ENCODE measurements at places on chromosomes 13 and 19.
A peak's percentile ranks its signal among the peaks of the same experiment; 100 is the strongest.

DNA sequence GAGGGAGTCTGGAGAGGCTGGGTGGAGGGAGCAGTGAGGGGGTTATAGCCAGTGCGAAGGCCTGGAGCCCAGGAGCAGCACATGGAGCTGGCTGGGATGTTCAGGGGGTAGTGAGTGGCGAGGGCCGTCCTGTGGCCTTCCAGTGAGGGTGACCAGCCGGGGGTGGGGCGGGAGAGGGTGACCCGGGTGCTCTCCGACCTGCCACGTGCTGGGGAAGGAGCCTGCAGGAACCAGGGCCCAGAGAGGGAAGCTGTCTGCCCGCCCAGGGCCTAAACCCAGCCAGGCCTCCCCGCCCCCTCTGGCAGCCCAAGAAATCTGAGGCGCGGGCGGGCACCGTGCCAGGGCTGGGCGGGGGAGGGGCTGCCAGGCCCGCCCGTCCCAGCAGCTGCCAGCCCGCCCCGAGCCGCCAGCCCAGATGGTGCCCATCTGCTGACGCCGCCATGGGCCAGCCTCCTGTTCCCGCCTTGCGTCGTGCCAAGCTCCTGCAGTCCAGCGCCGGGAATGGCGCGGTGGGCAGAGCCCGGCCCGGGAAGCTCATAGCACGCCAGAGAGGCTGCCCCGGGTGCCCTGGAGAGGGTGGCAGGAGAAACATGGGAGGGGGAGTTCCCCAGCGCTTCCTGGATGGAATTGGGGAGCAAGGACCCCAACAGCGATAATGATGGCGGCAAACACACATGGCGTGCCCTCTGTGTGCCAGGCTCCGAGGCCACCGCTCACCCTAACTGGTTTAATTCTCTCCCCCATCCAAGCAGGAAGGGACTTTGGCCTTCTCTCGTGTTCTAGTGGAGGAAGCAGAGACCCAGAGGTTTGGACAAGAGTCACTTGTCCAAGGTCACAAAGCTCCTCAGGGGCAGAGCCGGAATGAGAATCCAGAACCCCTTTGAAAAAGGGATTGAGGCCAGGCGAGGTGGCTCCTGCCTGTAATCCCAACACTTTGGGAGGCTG is 21.5 kb downstream of the NFIC start:
- DNase-seq, result no peak

DNA sequence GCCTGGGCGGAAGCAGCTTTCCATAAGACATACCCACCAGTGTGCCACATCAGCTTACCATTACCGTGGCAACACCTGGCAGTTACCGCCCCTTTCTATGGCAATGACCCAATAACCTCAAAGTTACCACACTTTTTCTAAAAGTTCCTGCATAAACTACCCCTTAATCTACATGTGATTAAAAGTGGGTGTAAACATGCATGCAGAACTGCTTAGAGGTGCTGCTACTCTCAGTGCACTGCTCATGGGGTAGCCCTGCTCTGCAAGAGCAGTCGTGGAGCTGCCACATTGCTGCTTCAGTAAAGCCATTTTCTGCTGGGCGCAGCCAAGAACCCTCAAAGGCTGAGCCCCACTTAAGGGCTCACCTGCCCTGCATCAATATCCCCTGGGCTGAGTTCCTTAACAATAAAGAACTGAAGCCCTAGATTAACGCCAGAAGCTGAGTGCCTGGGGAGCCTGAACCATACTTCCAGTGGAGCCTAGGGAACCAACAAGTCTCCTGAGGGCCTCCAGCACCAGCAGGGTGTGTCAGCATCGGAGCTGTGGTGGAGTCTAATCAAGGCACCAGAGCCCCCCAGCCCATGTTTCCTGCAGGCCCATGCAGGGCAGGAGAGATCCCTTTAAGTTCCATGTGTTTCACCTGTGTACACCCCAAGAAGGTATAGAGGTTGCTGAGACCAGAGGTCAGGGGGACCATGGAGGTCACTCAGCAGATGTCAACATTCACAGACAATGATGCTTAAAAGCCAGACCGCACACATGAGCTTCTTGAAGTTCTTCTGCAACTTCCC is 1198.1 kb downstream of the UQCRFS1 start:
- DNase-seq, result no peak

- no peak for DNase-seq
Measured at GRCh38 chr13:107271227-107271626, 703.3 kb upstream of the ARGLU1 start.

- DNase-seq, result peak; percentile 58
Measured at GRCh38 chr13:77698201-77699058, 943 bp downstream of the SLAIN1 start.

DNA sequence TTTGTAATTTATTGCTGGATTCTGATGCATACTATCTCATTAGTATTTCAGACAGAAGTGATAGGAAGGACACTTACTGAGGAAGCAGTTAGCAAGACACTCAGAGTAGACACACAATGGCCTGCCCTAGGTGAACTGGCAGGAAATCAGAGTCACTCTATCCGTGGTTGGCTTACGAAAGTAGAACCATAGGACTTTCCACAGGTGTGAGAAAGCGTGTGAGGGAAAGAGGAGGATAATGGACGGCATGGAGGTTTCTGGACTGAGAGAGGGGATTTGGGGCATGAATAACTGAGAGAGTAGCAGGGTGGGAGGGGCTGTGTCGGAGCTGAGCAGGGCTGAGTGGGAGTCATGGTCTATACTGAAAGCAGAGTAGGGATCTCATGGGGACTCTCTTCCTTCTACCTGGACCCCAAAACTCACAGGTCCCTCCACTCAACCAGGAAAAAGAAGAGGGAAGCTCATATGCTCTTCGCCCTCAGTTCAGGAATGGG is 18.7 kb upstream of the EID2 start:
- peak; percentile 42 for DNase-seq

Data from CD4-positive, alpha-beta T cell treated with Interleukin-1 beta for 1 hour (primary cell).